SK-N-SH (cell line): ENCODE measurements at places on chromosomes 11 and 22.

DNA sequence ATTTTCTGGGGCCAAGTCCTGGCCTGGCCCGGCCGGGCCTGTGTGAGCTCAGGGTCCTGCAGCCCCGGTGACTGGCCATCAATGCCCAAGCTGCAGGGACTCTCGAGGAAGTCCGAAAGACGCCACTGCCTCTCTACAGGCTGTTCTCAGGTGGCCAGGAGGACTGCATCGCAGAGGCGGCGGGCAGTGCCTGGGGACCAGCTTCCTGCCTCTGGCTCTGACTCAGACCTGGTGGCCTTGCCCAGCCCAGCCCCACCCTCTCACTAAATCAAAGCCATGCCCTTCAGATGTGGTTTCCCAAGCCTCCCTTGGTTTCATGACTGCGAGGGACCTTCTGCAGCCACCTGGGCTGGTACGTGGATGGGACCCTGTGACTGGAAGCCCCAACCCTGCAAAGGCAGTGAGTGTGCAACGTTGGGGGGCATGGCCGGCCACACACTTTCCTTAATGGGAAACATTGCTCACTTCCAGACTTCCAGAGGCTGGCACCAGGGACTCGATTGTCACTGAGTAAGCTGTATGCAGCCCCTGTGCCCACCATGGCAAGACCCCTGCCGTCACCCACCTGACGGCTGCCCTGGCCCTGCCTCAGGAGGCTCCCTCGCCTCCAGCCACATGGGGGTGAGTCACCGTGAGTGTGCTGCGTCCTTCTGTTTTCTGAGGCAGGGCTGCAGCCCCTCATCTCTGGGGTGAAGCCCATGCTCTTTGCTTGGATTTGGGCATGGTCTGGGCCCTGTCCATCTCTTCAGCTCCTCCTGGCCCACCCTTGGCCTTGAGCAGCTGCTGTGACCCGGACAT, 6.0 kb upstream of the FGF3 start:
- peaks cover 16% of the 10 kb centered on the region for H3K27me3 ChIP-seq
- DNase-seq, result no peak
- no peaks in the 10 kb centered on the region for H3K36me3 ChIP-seq
- no peak overlapping the region for H3K4me3 ChIP-seq
- H3K4me1 ChIP-seq, result no peaks in the 10 kb centered on the region

DNA sequence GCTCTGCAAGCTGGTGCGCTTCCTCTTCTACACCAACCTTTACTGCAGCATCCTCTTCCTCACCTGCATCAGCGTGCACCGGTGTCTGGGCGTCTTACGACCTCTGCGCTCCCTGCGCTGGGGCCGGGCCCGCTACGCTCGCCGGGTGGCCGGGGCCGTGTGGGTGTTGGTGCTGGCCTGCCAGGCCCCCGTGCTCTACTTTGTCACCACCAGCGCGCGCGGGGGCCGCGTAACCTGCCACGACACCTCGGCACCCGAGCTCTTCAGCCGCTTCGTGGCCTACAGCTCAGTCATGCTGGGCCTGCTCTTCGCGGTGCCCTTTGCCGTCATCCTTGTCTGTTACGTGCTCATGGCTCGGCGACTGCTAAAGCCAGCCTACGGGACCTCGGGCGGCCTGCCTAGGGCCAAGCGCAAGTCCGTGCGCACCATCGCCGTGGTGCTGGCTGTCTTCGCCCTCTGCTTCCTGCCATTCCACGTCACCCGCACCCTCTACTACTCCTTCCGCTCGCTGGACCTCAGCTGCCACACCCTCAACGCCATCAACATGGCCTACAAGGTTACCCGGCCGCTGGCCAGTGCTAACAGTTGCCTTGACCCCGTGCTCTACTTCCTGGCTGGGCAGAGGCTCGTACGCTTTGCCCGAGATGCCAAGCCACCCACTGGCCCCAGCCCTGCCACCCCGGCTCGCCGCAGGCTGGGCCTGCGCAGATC, 16.5 kb downstream of the P2RY2 start:
- H3K4me3 ChIP-seq, result no peak overlapping the region
- H3K36me3 ChIP-seq, result no peaks in the 10 kb centered on the region
- no peak overlapping the region for H3K27ac ChIP-seq
- no peaks in the 10 kb centered on the region for H3K27me3 ChIP-seq
- DNase-seq, result no peak
- no peaks in the 10 kb centered on the region for H3K4me1 ChIP-seq

- no peaks in the 10 kb centered on the region for H3K27me3 ChIP-seq
- no peak for DNase-seq
- H3K36me3 ChIP-seq, result peaks cover 58% of the 10 kb centered on the region
Measured at GRCh38 chr11:134207538-134208239, 16.1 kb downstream of the NCAPD3 start.

DNA sequence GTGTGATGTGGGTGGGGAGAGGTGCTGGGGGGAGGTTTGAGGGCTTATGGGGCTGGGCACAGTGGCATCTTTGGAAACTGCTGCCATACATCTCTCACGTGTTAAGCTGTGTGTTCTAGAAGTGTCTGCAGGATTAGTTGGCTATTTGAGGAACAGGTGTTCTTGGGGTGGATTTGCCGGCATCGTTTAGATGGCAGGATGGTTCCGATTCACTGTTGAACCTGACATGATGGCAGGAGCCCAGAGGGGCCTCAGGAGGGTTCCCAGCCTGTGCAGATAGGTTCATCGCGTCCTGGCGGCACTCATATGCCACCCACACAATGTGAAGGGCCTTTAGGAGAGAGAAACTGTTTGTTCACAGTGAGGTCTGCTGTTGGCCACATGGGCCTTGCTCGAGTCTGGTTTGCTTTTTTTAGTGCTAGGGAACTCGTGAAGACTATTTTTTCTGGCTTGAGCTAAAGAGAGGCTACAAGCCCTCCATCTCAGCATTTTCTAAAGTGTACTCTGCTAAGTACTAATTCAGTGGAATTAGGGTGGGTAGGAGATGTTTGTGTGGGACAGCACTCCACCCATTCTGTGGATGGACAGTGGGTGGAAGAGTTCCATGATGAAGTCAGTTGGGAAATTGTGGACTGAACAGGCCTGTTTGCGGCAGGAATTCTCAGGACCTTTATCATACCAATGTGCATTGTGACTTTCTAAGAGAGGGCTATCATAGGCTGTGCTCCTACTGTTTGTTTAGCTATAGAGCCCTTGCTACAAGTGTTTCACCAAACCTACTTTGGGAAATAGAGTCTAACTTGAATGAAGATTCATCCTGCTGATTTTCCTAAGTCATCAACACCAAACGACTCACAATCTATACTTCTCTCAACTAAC, 55.4 kb upstream of the PLET1 start:
- no peaks in the 10 kb centered on the region for H3K27me3 ChIP-seq
- H3K4me1 ChIP-seq, result peaks cover 18% of the 10 kb centered on the region; the same call in 1 of the 2 replicates
- H3K36me3 ChIP-seq, result no peaks in the 10 kb centered on the region

DNA sequence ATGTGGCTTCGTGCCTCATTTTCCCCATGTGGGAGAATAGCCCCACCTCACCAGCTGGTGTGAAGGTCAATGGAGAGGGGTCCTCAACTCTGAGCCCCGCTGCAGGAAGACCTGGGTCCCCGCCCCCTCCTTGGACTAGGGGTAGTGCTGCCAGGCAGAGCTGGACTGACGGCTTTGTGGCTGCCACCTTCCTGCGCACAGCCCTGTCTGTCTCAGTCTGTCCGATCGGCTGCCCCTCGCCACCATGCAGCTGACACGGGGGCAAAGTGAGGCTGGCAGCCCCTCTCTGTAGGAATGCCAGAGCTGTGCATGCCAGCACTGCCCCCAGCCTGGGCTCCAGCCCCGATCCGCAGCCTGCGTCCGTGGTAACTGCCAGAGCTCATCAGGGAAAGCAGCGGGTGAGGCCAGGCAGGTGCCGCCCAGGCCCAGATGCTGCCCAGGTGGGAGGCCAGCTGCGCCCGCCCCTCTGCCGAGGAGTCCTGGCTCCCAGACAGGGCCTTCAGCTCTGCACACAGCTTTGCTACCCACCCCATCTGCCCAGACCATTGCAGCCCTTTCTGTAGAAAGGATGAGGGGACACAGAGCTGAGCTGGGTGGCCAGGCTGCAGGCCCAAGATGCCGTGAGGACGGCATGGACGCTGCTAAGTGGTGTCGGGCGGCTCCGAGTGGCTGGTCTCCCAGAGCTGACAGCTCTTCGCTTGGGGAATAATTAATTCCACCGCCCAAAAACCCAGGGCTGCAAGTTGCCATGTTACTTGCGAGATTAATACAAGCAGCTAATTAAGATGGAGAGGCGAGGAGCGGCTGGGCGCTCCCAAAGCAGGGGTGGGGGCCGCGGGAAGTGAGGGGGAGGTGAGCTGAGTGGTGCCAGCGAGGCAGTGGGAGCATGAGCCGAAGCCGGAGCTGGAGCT, 19.5 kb upstream of the FLRT1 start:
- DNase-seq, result no peak
- peaks cover 36% of the 10 kb centered on the region; the same call in 1 of the 2 replicates for H3K4me1 ChIP-seq
- H3K27me3 ChIP-seq, result no peaks in the 10 kb centered on the region
- H3K27ac ChIP-seq, result no peak overlapping the region; the same call in 1 of the 2 replicates

- no peak for DNase-seq
- H3K27ac ChIP-seq, result peak overlapping the region; percentile 55
- no peaks in the 10 kb centered on the region for H3K36me3 ChIP-seq
- peaks cover 5% of the 10 kb centered on the region for H3K4me1 ChIP-seq
Measured at GRCh38 chr11:30705913-30706675, 119.9 kb upstream of the MPPED2 start.

DNA sequence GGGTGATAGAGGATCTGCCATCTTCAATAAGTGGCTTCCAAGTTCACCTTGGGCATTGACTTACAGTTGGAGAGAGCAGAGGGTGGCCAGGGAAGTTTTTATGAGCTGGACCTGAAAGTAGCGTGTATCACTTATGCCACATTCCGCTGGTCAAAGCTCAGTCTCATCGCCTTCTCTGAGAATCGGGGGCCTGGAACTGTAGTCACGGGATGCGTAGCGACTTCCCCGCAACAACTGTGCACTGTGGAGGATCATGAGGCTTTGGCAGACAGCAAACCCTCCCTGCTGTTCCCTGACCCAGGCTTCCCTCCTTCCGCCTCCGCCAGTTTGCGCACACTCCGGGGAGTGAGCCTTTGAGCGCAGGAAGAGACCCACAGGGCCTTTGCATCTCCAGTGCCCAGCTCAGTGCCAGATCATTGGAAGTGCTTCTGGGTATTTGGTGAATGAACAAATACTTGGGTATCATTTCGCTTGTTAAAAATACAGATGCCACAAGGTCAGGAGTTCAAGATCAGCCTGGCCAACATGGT, 95.5 kb downstream of the CEP164 start:
- no peak overlapping the region for H3K4me3 ChIP-seq
- DNase-seq, result no peak
- no peaks in the 10 kb centered on the region for H3K27me3 ChIP-seq

GRCh38 chr11:69542314-69543168, 61.1 kb downstream of the LINC01488 start:
- H3K4me3 ChIP-seq, result no peak overlapping the region
- no peak for DNase-seq
- no peaks in the 10 kb centered on the region for H3K36me3 ChIP-seq
- H3K4me1 ChIP-seq, result peaks cover 12% of the 10 kb centered on the region; the same call in 1 of the 2 replicates
- H3K27me3 ChIP-seq, result no peaks in the 10 kb centered on the region

DNA sequence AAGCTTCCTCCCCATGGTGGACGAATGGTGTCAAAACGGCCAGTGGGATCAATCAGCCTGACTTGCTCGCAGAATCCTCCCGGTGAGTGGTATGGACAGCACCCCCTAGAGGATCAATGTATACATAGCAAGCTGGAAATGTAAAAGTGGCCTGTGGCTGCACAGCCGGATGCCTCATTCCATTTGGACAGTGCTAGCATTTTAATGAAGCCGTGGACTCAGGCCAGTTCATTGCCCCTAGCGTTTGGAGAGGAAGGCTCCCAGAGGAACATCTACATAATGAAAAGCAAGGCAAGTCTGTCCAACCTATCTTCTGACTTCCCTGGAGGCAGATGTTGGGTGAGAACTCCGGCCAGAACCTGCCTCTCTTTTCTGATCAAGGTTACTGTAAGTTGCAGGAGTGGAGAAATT, 942.3 kb downstream of the NTM start:
- peak; percentile 65 for DNase-seq
- H3K27ac ChIP-seq, result no peak overlapping the region
- H3K36me3 ChIP-seq, result no peaks in the 10 kb centered on the region
- H3K4me1 ChIP-seq, result peaks cover 6% of the 10 kb centered on the region; the same call in 1 of the 2 replicates

GRCh38 chr11:9847636-9848035, 183.8 kb downstream of the SWAP70 start:
- H3K36me3 ChIP-seq, result peaks cover 65% of the 10 kb centered on the region
- no peaks in the 10 kb centered on the region for H3K27me3 ChIP-seq
- DNase-seq, result no peak
- peaks cover 7% of the 10 kb centered on the region; the same call in 1 of the 2 replicates for H3K4me1 ChIP-seq
- H3K4me3 ChIP-seq, result no peak overlapping the region

GRCh38 chr22:37601540-37602442, 6.8 kb upstream of the GGA1 start:
- H3K27me3 ChIP-seq, result no peaks in the 10 kb centered on the region
- no peaks in the 10 kb centered on the region for H3K36me3 ChIP-seq
- H3K4me1 ChIP-seq, result peaks cover under 1% of the 10 kb centered on the region; the same call in 1 of the 2 replicates
- DNase-seq, result no peak

GRCh38 chr11:108914981-108915380, 250.1 kb downstream of the DDX10 start:
- no peaks in the 10 kb centered on the region for H3K27me3 ChIP-seq
- peaks cover 18% of the 10 kb centered on the region for H3K36me3 ChIP-seq
- no peak overlapping the region for H3K4me3 ChIP-seq

DNA sequence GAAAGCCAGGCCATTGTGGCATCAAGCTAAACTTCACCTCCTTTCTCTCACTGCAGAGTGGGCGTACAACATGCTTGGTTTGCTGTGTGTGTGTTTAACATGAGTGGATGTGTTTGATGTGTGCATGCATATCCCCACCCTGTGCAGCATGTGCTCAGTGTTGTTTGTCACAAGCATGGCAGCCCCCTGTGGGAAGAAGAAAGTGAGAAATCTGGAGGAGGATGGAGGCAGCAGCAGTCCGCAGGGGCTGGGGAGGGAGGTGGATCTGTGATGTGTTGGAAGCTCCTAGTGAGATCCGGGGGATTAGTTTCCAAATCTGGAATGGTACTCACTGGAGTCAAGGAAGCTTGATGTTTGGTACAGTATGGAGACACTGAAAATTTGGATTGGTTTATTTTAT, 24.1 kb upstream of the CCDC134 start:
- no peaks in the 10 kb centered on the region for H3K27me3 ChIP-seq
- no peak for DNase-seq

DNA sequence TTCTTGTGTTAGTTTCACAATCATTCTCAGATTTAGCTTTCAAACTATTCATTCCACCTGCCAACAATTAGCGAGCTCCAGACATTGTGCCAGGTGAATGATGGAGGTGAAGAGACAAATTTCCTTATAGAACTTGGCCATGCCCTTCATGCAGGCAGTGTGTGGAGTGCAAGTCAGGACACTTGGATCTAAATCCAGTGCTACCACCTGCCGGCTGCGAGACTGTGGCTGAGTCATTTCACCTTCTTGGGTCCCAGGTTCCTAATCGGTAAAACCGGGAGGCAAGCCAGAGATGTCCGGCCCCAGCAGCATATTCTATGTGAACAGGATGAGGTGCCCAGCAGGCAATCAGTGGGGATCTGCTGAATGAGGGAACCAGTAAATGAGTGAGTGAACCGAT, 18.6 kb upstream of the EHF start:
- no peaks in the 10 kb centered on the region for H3K36me3 ChIP-seq
- no peak overlapping the region for H3K4me3 ChIP-seq
- peaks cover 17% of the 10 kb centered on the region; the same call in 1 of the 2 replicates for H3K4me1 ChIP-seq
- H3K27ac ChIP-seq, result no peak overlapping the region
- DNase-seq, result no peak

- H3K4me1 ChIP-seq, result 0 out of 2 replicates have a peak, but pooled peaks cover 4% of the 10 kb centered on the region
- no peaks in the 10 kb centered on the region for H3K27me3 ChIP-seq
- DNase-seq, result peak; percentile 42
- no peak overlapping the region for H3K4me3 ChIP-seq
- no peaks in the 10 kb centered on the region for H3K36me3 ChIP-seq
Measured at GRCh38 chr22:38034278-38034882, 22.8 kb upstream of the PICK1 start.

- no peak overlapping the region for H3K27ac ChIP-seq
- H3K27me3 ChIP-seq, result no peaks in the 10 kb centered on the region
- no peak for DNase-seq
- H3K36me3 ChIP-seq, result no peaks in the 10 kb centered on the region
- no peaks in the 10 kb centered on the region for H3K4me1 ChIP-seq
Measured at GRCh38 chr11:23509023-23509422, 648.7 kb upstream of the CCDC179 start.
